ENCODE measurements at places on chromosomes 3 and 15.

GRCh38 chr3:195524171-195524896 lies 18.8 kb downstream of the PPP1R2 start:
- no peak for DNase-seq

- no peak for DNase-seq
These were observed 16.2 kb upstream of the HERC1 start for GRCh38 chr15:63849906-63850305.

DNA sequence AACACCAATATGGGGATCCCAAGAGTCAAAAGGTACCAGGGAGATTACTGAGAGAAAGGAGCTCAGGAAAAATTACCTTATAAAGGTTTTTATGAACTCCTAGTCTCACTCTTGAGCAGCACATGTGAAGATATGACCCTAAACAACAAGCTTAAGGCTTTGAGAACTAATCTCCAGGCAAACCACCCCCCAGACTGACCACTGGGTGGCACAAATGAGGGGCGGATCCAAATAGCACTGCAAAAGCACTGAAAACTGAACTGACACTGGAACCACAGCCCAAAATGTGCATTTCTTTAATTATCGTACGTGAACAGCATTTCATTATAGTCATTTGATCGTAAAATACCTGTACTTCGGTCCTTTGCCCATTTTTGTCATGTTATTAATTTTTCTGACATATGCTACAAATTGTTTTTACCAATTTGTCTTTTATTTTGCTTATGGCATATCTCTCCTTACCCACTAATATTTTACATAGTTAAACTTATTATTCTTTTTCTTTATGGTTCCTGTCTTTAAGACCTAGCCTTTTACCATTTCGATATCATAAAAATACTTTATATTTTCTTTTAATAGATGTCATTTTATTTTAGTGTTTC lies 31.5 kb upstream of the TFDP2 start:
- peak; percentile 74 for DNase-seq

DNA sequence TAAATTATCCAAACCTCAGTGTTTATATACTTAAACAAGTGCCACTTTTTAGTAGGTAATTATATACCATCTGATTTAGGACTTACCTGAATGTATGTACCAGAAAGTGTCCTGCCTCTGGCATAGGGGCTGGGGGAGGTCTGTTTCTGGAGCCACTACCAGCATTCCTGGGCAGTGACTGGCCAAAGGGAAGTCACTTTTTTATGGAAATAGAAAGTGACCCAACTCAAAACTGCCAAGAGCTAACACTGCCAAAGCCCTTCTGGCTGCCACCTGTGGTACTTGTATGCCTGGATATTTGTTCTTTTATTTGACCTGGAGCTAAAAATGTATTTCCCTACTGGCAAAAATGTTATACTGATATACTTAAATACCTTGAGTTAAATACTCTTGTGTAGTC lies 42.7 kb downstream of the ESYT3 start:
- DNase-seq: no peak

DNA sequence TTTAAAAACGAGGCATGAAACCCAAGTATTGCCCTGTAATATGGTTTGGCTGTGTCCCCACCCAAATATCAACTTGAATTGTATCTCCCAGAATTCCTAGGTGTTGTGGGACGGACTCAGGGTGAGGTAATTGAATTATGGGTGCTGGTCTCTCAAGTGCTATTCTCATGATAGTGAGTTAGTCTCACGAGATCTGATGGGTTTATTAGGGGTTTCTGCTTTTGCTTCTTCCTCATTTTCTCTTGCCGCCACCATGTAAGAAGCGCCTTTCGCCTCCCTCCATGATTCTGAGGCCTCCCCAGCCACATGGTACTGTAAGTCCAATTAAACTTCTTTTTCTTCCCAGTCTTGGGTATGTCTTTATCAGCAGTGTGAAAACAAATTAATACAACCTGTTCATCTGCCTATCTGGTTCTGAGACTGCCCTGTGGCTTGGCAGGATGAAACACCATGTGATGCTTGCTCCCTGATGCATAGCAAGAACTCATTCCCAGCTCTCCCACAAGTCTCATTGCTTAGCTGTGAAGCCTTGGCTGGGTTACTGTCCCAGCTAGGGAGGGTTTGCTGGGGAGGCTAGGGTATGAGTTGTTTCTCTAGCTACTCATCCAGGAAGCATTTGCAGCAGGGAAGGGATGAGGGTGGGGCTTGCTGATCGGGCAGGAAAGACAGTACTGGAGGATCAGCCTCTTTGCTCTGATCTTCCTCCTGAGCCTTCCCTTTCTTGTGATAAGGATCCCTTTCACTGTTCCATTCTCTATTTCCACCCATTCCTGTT lies 3.7 kb upstream of the SQOR start:
- DNase-seq: peak; percentile 74

- DNase-seq: peak; percentile 28
These were observed 12.1 kb downstream of the CSNK1G1 start for GRCh38 chr15:64343841-64344240.

GRCh38 chr3:177334803-177335202 lies 137.5 kb upstream of the TBL1XR1 start:
- DNase-seq: no peak

GRCh38 chr15:90500171-90500570 lies 29.6 kb upstream of the CRTC3 start:
- DNase-seq: no peak

DNA sequence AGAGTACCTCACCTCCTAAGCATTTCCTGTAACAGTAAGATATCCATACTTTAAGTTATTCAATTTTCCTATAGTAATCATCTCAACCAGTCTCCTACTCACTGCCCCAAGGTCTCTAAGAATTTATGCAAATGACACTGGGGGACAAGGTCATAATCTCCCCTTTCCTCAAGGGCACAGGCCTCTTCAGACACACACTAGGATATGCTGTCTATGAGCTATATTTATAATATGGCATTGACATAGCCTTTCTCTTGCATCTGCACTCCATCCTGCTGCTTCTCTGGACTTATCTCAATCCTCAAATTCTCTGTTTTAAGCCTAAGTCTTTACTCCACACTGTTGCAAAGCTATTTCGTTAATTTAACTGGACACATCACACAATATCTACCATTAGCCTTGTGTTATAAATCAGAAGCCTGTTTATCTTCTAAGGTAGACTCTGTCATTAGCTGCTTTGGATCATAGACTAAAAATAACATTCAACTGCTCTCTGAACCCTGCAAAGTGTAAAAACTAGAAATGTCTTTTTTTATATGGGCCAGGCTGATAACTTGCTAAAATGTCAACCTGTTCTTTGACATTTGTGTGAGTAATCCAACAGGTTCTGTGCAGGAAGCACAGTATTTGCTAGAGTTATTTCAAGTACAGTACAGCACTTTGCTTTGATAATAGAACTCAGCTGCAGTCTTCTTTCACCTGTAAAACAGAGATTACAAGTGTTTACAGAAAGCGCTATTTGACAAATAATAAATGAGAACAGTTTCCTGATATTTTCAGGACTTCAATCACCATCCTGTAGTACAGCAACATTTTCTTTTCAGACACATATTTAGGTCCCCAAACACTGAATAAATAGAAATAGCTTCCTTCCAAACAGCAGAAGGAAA lies 17.8 kb upstream of the SEC62 start:
- no peak for DNase-seq

GRCh38 chr15:92113832-92114231 lies 260.3 kb downstream of the SLCO3A1 start:
- DNase-seq: no peak

DNA sequence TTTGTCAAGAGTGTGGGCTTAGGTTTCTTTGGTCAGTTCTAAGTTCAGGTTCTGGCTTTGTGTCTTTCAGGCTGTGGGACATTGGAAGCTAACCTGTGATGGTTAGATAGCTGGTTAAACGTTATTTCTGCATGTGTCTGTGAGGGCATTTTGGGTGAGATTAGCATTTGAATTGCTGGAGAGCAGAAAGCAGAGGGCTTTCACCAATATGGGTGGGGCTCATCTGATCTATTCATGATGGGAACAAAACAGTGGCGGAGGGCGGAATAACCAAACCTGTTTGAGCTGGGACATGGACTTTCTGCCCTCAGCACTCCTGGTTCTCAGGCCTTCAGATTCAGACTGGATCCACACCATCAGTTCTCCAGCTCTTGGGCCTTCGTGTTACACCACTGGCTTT lies 195.4 kb downstream of the KLF13 start:
- no peak for DNase-seq

- DNase-seq: no peak
These were observed 78.7 kb upstream of the PROK2 start for GRCh38 chr3:71863563-71864190.

DNA sequence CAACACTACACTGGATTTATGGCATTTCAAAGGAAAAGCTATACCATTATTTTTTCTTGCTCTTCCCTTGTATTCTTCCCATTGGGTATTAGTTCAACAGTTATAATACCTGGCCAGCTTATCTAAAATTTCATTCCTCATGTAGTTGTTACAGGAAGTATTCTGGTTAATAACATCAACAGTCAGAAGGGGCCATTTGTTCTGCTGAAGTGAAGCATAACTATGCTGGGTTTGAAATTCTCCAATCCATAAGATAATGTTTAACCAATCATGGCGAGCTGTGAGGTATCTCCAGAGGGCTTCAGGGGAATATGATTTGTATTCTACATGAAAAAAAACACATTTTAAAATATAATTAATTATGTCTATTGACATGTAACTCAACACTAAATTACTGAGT lies 43.4 kb downstream of the SPG11 start:
- DNase-seq: no peak

- no peak for DNase-seq
These were observed 107.4 kb downstream of the IGF1R start for GRCh38 chr15:98755781-98756180.

DNA sequence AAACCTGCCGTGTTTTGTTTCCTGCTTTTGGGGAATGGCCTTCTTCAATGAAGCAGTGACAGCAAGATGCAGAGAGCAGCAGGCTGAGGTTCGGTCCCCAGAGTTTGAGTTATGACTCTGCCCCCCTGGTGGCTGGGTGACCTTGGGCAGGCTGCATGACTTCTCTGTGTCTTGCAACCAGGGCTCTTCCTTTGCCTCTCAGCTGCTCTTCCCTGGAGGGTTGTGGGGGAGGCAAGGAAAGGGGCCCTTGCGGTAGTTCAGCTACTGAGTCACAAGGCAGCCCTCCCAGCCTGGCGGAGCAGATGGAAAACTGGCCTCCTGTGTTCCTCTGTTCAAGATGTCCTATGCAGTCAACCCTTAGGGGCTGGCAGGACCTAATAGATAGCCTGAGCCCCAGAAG lies 17.1 kb downstream of the CTXND1 start:
- peak; percentile 31 for DNase-seq

- peak; percentile 37 for DNase-seq
These were observed 977.6 kb downstream of the MCTP2 start for GRCh38 chr15:95208988-95209387.

DNA sequence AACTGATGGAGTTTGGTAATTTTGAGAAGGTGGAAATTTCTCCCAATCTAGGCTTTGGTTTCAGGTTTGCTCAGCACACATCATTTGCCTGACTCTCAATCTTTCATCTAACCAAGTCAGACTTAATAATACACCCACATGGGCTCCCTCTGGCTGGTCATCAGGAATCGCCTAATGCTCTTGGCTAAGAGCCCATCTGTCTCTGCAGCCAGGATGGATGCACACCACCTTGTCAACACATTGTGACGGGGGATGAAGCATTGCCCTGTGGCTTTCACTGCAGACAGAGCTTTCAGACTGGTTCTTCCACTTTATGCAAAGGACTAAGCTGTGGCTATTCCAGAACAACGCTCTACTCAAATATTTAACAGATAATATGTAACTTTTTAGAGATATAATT lies 3.0 kb upstream of the HDGFL3 start:
- DNase-seq: peak; percentile 45

GRCh38 chr3:4687167-4687566 lies 194.0 kb downstream of the ITPR1 start:
- DNase-seq: peak; percentile 55

Data from choroid plexus epithelial cell (primary cell).